ENCODE measurements at places on chromosomes 3 and 15.

GRCh38 chr3:115790759-115791158, 167.4 kb downstream of the GAP43 start:
- peak; percentile 80 for DNase-seq

GRCh38 chr3:100719136-100719535, 9.8 kb downstream of the TFG start:
- DNase-seq: no peak

DNA sequence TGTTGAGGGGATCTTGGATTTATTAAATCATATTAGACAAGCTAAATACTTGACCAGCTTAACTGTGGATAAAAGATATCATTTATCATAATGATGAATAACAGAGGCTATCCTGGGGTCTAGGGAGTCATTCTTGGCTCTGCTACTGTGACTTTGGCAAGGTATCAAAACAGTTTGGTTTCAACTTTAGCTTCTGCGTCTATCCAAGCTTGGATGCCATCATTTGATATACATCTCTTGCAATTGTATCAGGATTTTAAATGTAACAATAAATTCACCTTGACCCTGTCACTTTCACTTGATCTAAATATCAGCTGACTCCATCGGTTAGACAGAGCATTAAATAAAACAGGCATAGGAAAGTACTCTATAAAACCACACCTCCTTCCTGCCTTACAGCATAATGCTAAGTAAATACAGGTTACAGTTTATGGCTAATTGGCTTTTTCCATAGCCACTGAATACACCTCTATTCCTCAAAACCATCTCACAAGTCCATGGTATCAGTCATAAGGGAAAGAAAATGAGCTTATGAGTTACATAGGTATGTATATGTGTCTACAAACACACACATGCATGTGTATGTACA, 262.9 kb downstream of the CTNNB1 start:
- DNase-seq: no peak

GRCh38 chr3:23791678-23792077, 14.1 kb upstream of the UBE2E1 start:
- DNase-seq: no peak

DNA sequence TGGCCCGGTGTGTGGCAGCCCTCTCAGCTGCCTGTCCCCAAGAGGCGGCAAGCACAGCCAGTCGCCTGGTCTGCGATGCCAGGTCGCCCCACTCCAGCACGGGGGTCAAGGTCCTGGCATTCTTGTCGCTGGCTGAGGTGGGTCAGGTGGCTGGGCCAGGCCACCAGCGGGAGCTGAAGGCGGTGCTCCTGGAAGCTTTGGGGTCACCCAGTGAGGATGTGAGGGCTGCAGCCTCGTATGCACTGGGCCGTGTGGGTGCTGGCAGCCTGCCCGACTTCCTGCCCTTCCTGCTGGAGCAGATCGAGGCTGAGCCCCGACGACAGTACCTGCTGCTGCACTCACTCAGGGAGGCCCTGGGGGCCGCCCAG, 20.8 kb downstream of the CAND2 start:
- DNase-seq: no peak
